Activated T-helper 1 cell treated with Interleukin-2 at 50 U/mL for 16 hours (primary cell): ENCODE measurements at places on chromosomes 3 and 15.

DNA sequence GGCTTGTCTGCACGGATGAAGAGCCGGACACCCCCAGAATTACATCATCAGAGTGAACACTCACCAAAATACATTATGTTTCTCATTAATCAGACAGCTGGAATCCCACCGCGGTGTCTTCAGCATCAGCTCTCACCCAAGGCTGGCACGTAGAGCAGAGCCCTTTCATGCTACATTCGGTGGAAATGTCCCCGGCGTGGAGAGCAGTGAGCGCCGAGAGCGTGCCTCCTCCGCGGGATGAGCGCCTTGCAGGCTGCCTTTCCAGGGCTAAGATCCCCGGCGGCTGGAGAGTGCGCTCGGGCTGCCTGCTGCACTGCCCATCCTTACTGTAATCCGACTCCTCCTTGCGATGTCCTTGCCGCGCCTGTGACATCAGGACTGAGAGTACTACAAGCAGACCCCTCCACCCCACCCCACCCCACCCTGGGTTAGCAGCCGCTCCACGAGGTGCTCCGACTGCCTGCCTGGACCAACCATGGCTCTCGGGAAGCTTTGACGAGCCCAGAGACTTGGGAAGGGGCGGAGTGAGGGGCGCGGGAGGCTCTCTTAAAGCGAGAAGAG is at the start of gene ZNF385D:
Gene ZNF385D (minus strand): TSS at position 380 of the 561 bp plus-strand sequence. CDS start 294 bp downstream, at position 86.
- no peak for DNase-seq

DNA sequence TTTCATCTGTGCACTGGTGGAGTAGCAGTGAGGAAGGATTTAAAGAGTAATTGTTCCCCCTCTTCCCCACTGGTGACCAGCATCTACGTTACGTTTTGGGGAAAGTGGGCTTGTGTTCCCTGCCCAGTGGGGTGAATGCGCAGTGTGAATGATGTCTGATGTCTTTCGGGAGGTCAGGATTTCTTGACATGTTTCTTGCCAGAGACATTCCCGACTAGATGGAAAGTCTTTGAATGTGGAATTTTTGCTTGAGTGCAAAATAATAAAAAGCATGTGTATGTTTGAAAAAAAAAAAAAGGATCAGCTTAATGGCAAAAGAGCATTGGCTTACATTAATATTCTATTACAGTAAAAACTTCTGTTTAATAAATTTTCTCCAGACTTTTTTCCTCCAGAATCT is 632.2 kb downstream of the FOXP1 start:
- DNase-seq: no peak

DNA sequence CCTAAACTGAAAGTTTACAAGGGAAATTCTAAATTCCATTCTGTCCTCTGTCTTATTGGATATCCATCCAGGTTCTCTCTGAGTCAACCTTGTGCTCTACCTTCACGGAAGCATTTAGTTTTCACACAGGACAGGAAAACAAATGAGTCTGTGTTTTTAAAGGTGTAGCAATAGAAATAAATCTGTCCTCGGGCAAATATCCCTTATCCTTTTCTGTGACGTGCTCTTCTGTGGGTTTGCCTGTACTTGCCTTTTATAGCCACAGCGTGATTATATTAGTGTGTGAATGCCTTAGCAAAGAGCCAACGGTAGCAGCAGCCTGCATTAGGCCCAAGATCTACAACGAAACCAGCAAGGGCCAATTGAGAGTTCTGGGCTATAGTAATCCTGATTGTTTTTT is 127.2 kb upstream of the PLSCR5 start:
- no peak for DNase-seq

DNA sequence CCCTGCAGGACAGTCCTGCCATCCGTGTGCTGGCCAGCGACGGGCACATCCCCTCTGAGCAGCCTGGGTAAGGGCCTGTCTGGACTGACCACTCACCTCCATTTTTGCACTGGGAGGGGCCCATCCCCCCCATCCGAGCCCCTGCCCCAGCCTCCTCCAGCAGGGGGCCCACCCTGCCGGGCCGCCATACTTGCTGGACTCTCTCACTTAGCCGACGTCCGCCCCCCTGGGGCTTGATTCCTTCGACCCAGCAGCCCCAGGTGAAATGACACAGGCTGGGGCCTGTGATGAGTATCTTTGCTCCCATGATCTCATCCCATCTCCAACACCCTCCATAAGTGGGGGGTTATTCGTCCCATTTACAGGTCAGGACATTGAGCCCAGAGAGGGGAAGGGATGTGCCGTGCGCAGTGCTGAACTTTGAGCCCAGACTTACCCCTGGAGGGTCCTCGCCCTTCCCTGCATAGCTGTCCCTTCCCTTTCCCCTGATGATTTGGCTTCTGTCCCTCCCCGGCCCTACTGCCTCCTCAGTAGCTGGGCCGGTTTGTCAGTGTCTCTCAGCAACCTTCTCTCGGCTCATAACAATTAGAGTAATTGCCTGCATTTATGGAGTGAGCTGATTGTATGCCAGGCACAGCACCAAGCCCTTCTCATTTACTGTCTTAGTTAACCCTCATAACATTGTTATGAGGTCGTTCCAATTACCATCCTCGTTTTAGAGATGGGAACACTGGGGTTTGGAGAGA is 4.2 kb downstream of the LMAN1L start:
- no peak for DNase-seq

DNA sequence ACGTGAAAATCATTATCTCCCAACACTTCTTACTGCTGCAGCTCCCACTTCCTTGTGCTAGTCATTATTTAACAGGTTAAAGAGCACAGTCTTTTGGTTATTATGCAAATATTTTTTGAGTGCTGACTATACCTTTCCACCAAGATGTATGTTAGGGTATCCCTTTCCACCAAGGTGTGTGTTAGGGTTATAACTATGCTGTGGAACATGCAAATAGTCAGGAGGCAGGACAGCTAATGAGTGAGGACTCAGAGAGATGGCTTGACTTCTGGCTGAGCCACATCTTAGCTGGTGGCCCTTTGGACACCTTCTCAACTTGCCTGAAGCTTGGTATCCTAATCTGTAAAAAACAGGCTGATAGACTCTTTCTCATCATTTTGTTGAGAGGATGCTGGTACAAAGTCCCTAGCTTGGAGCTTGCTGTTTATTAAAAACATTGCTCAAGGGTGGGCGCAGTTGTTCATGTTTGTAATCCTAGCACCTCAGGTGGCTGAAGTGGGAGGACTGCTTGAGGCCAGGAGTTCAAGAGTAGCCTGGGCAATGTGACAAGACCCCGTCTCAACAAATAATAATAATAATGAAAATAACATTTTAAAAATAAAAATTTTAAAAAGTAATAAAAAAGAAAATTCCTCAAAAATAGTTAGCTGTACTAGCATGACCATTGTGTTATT is 160.5 kb upstream of the ADAMTS9 start:
- DNase-seq: no peak

- DNase-seq: no peak
These were observed 47.0 kb upstream of the SELENOK start for GRCh38 chr3:53938645-53939044.

DNA sequence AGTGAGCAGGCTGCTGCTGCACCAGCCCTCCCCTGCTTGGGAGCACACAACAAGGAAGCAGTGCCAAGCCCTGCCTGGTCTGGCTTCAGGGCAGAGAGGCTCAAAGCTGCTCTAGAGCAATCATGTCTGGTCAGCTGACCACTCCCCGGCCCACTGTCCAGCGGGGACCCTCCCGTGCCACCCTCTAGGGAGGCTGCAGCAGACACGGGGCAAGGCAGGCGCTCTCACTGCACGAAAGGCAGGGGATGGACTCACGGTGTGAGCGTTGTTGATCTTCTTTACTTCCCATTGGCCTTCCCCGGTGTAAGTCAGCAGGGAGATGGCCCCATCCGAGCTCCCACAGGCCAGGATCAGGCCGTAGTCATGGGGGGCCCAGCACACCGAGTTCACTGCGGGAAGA is 9.2 kb downstream of the SEC13 start:
- no peak for DNase-seq

DNA sequence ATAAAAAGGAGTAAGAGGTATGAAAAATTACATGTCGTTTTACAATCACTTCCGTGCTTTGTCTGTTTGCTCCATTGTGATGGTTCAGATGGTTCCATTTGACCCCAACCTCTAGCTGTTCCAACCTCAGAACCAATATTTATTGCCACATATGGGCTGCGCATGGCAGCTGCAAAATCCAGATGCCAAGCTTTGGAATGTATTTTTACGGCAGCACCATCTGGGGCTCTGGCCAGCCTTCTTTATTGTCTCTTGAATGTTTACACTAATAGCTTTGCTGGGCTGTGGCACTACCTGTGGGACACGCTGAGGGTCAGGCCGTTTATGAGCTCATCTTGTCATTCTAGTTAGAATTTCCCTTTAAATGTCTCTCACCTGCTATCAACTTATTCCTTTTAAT is 219.8 kb downstream of the ROBO2 start:
- DNase-seq: no peak

GRCh38 chr3:175355801-175356335 is 496.7 kb downstream of the NAALADL2 start:
- DNase-seq: no peak

GRCh38 chr15:73809728-73810501 is 56.8 kb upstream of the INSYN1 start:
- DNase-seq: no peak

DNA sequence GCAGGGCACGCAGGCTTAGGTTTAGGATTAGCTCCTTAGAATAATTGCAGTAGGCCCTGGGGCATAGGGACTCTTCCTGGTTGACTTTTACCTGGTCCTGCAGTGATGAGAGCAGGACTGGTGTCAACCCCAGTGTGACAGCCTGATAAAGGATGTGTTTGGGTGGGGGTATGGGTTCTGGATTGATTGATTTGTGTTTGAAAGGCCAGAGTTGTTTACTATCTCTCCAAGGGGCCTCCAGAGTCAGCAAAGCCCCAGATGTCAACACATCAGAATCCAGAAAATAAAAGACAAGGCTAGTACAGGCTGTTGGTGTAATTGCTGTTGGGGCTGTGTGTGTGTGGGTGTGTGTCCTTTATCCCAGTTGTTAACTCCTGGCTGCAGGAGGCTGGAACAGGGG is 122.3 kb downstream of the CHRNA7 start:
- no peak for DNase-seq

DNA sequence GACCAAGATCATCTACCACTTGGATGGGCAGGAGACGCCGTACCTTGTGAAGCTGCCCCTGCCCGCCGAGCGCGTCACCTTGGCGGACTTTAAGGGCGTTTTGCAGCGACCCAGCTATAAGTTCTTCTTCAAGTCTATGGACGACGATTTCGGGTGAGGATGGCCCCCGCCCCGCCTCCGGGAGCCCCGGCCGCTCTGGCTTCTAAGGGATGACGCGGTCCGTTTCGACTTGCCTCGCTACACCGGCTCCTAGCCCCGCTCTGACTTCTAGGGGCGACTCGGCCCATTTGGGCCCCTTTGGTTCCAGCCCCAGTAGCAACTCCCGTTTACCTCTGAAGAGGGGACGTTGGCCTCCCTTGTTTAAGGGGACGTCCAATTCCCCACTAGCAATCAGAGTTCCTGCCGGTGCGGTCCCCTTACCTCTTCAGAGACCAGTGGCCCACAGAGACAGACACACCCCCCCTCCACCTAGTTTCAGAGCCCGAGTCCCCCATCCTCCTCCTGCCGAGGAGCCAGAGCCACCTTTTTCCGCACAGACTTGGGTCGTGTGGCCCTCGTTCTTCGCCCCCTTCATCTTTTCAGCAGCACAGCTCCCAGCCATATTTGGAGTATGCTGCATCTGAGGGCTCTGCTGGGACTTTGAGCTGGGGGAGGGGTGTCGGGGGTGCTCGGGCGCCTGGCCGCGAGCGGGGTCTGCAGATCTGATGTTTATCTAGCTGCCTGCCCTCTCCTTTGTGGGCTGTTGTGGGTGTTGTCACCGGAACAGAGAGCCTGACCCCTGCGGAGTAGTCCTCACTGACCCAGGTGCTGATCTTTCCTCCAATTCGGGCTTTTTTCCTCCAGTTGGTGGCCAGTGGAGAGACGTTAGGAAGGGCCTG is 706 bp downstream of the DVL3 start:
- no peak for DNase-seq

DNA sequence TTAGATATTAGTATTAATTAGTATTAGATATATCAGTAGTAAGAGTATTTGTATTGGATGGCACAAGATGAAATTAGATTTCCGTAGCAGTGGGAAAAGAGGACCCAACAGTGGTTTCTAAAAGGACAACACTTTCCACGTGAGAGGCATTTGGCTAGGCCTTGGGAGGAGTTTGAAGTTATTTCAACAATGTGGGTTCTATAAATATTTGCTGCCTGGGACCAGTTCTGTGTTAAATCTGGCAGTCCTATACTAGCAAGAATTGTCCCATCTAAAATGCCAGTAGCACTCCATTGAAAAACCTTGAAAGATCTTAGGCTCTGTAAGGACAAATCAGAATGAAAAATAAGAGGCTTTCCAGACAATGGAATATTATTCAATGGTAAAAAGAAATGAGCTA is 347.1 kb upstream of the DNAJC19 start:
- no peak for DNase-seq

- DNase-seq: no peak
These were observed 7.0 kb downstream of the FGF7 start for GRCh38 chr15:49430046-49430445.

DNA sequence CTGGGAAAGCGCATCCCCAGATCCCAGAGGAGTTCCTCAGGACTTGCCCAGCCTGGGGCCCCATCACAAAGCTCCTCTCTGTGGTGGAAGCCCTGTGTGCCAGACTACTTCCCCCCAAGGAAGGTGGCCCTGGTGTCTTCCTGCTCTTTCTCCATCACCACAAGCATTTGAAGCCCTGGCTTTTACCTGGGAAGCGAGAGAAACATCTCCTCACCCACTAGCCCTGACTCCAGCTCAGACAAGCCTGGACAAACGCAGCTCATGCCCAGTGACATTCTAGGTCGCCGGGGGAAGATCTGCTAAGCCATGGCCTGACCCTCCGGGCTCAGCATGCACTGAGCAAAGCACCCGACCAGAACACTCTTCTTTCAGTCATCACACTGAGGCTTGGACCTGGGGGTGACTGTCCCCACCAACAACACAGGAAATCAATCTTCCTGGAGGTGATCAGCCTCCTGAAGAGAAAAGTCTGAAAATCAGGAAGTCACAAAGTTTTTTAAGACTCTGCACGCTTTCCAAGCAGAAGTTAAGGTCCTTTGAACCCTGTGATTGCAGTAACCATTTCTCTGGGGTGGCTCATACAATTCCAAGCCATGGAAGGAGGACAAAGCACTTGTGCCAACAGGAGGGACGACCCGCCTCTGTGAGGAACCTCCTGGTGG is 40.8 kb downstream of the KLHL25 start:
- DNase-seq: no peak

- no peak for DNase-seq
These were observed 15.0 kb downstream of the KAT2B start for GRCh38 chr3:20055020-20055775.

DNA sequence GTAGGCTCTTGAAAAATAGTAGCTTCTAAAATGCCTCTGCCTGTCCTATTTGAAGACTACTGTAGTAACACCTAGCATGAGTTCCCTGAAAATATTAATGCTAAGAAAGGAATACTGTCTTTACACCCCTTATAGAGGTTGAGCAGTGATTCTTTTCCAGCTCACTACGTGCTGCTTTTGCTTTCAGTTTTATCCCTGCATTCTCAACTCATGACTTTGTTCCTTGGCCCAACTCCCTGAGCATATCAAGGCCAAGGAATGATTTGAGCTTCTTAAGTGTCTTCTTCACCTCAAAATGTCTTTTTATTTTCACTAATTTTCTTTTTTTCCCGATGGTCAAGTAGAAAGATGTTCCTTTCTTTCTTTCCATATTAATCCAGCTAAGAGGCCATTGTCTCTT is 16.5 kb upstream of the P2RY13 start:
- DNase-seq: no peak
